CD4-positive, alpha-beta T cell treated with Interleukin-12 subunit alpha and Interleukin-12 subunit beta, for 1 hour (primary cell): ENCODE measurements at places on chromosomes 3 and 15.

DNA sequence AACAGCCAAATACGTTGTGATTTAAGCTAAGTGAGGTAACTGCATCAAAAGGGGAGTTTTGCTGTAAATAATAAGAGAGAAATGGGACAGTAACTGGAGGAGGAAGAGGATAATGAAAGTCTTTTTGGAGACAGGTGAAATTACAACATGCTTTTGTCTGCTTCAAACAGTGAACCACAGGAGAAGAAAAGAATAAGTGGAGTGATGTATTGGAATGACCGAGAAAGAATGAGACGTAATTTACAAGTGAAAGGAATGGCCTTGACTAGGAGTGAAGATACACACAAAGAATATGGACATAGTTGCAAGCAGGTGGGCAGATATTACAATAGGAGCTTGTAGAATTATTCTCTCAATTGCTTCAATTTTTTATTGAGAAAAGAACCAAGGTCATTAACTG, 550.8 kb downstream of the DIPK2A start:
- no peak for DNase-seq

DNA sequence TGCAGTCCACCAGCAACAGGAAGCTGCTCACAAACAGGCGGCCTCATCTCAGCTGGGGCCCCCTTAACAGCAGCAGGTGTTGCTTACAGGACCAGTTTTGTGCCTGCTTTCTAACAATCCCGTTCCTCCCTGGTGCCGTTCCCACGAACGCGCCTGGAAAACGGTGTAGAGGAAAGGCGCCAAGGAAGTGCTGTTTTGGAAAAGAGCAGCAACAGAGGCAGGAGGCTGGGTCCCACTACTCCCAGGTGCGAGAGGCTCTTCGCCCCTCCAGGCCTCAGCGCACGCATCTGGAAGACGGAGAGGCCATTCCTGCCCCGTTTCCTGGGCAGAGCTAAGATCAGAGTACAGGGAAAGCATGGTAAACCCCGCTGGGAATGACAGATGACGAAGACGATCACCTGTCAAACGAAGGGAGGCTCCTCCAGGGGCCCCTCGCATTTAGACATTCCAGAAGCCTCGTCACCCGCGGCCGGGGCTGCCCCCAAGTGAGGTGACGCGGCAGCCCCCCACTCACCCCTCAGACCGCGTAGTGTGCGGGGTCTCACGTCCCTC, 603 bp downstream of the SCAPER start:
- peak; percentile 17 for DNase-seq

DNA sequence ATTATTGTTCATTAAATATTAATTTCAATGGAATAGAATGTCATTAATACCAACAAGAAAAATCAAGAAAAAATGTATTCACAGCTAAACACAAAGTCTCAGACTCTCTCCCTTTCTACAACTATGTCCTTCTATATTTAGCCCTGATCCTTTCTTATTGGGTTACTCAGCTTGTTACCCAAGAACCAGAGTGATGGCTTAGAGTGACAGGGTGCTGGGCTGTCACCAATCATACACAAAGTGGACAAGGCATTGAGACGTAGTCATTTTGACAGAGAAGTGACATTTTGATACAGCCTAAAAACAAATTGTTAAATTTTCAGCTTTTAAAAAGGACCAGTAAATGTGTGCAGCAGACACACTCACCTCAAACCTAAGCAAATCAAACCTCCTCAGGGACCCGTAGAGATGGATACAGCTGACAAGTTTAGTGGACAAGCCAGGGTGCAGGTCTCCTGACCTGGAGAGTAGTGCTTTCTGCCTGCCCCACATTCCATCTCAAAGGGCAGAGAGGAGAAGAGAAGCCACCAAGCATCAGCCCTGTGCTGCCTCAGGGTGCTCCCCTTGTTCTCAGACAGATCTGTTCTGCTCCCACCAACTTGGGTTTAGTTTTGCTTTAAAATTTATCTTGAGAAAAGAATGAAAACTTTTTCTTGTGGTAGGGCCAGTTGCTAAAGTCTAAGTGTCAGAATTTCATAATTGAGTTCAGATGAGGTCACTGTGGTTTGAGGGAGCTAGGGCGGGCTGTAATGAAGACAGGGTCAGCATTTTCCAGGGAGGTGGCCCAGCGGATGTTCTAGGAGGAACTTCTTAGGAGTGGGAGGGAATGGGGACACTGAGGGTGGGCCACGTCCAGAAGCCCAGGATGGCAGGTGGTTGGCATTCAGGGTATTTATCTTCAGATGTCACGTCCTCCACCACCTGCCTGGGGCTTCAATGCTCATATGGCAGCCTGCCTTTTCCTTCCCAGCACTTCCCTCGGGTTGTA, 136.5 kb upstream of the TBL1XR1 start:
- DNase-seq = no peak

- no peak for DNase-seq
These were observed 316.9 kb upstream of the UMPS start for GRCh38 chr3:124413393-124413792.

GRCh38 chr3:73546961-73547360, 77.8 kb downstream of the PDZRN3 start:
- no peak for DNase-seq

DNA sequence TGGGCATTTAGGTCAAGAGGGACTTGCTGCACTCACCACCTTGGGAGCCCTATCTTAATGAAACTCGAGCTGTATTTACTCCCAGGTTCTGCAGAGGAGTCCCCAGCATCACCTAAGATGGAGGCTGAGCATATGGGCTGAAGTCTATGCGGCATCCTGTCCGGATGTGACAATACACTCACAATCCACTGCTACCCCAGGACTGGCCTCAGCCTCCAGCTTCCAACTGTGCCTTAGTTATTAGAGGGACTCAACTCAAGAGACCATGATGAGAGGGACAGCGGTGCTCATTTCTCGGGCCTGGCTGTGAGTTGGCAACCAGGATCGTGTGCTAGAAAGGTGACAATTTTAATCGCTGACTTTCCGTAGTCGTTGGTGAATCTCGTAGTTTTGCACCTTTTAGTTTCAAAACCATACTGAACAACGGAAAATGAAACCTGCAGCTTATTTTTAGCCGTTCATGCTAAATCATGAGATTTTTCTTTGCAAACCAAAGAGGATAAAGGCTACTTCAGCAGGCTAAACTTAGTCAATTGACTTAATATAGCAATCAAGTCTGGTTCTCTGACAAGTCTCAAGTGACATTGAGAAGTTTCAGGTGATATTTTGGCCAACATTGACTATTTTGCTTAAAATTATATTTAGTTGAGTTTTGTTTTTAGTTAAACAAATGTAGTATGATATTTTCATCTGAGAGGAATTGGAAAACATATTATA, 11.1 kb downstream of the ZBTB38 start:
- peak; percentile 51 for DNase-seq

GRCh38 chr3:45516829-45517228, 77.7 kb upstream of the LIMD1 start:
- no peak for DNase-seq

DNA sequence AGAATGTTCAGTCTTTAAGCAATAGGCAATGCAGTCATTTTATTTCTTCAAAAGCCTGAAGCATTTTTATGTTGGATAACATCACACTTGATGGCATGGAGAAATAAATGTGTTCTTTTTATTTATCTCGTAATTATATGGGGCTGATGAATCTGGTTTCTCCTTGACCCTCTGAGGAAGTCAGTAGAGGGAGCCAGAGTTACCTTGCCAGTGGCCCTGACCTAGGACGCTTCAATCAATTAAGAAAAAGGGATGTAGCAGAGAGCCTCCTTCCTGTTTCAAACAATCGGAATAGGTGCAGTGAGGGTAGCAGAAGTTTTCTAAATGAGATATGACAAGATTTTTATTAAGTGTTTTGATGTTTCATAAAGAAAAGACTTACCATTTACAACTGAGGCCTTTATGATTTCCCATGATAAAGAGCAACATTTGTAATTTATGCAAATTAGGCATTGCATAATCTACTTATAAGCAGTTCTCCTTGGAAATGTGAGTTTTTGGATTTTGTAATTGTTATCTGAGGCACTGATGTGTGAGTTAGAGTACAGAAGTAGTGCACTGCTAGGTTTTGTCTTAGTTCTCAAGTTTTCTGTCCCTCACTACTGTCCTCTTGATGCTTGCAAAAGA, 129.1 kb downstream of the RAP2B start:
- peak; percentile 48 for DNase-seq

DNA sequence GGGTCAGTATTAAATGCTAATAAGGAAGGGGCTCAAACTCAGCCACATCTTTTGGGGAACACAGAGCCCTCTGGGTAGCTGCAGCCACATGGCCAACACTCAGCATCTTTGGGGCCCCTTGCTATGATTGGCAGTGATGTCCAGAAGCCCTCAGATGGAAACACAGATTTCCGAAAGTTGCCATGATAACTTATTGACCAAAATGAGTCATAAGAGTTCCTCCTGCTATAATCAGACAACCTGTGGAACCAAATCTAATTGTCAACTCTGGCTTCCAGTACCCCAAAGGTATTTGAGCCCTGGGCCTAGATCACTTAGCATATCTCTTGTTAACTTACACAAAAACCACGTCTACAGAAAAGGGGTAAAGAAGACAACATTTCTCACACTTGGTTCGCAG, 392.2 kb downstream of the KCNH8 start:
- no peak for DNase-seq

GRCh38 chr3:128427872-128428822, 38.5 kb downstream of the DNAJB8 start:
- no peak for DNase-seq

- no peak for DNase-seq
These were observed 111.7 kb downstream of the CYP19A1 start for GRCh38 chr15:51226576-51227210.

GRCh38 chr3:98630416-98630815, 37.0 kb upstream of the CPOX start:
- no peak for DNase-seq

DNA sequence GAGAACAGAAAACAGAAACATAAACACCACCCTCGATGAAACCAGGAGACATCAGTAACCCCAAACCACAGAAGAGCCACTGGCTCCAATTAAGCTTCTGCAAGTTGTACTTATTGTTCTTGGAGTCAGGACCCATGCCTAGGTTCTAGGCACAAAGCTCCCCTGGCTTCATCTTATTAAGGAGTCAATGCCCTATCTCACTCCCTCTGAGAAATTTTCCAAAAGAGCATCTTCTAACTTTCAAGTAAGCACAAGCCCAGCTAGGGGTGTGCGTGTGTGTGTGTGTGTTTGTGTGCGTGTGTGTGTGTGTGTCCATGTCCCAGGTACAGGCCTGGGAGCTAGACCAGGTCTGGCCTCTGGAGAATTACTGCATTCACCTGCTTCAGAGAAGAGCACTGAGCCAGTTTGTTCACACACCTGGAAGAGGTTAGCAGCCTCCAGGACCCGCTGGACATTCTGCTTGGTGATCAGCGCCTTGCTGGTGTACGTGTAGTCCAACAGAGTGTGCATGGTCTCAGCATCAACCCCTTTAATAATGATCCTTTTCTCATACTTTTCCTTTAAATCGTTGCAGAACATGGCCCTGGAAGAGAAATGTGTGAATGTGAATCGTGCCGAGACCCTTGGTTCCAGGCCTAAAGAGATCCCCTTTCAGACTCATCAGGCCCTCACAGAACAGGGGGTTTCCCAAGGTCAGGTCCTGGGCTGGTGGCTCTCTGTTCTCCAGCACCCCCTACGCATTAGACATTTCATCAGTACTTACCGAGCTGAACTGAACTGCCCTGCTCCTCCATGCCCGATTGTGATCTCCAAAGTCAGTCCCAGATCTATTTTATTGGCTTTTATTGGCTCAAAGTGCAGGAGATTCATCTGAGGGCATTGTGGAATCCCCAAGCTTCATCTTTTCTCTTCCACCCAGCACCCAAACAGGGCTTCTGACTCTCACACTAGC, 27.8 kb downstream of the KLHL6 start:
- no peak for DNase-seq

DNA sequence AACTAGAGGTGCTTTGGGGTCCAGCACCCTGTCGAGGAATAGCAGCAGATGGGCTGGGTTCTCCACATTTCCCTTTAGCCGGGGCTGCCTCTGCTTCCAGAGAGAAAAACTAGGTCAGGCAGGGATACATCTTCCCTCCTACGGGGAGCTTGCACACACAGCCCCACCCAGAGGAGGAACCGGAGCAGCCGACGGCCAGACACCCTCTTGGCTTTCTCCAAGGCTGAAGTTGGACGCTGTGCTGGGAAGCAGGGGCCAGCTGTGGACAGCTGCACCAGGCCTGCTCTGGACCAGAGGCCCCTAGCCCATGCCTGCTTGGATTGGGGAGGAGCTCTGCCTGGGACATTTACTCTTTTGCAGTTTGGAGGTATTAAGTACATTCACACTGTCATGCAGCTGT, 44.7 kb upstream of the NR2C2 start:
- DNase-seq = no peak

DNA sequence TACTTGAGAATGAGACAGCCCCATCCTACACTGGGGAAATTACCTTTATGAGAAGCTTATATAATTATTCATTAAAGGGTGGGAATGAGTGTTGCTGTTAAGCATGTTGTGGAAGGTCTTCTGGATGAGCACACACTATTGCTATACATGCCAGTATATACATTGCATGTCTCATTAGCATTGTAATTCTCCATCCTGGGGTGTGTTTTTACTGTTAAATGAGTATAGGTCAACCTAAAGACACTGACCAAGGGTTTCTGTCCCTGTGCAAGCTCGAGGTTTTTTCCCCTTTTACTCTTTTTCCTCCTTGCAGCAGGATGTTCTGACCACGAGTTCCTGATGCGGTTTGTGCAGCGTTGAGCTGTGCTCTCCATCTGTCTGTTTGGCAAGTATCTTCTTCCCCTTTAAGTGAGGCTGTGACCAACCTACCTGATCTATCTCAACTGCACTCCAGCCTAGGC, 7.2 kb upstream of the IVD start:
- DNase-seq = peak; percentile 21

DNA sequence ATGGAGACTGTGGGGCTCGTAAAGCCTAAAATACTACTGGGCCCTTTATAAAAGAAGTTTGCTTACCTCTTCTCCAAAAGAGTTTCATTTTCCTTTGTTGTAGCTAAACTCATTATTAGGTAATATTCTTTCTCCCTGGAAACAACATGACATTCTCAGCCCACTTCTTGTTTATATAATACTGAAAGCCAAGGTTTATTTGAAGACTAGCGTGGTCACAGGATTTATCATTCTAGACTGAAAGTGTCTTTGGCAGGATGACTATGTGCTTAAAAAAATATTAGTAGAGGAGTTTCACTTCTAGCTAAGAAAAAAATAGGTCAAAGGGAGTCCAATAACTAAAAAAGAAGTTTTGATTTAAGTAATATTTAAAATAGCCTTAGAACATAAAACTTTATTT, 1085.2 kb upstream of the CADM2 start:
- DNase-seq = no peak
